ENCODE measurements at places on chromosomes 16 and 17. TPM values are rescaled to one million over a fixed set of nuclear protein-coding genes. Genes with fewer than 3 reads are reported as not detected.

CD300A gene
- 2.7 TPM for total RNA-seq

DNA sequence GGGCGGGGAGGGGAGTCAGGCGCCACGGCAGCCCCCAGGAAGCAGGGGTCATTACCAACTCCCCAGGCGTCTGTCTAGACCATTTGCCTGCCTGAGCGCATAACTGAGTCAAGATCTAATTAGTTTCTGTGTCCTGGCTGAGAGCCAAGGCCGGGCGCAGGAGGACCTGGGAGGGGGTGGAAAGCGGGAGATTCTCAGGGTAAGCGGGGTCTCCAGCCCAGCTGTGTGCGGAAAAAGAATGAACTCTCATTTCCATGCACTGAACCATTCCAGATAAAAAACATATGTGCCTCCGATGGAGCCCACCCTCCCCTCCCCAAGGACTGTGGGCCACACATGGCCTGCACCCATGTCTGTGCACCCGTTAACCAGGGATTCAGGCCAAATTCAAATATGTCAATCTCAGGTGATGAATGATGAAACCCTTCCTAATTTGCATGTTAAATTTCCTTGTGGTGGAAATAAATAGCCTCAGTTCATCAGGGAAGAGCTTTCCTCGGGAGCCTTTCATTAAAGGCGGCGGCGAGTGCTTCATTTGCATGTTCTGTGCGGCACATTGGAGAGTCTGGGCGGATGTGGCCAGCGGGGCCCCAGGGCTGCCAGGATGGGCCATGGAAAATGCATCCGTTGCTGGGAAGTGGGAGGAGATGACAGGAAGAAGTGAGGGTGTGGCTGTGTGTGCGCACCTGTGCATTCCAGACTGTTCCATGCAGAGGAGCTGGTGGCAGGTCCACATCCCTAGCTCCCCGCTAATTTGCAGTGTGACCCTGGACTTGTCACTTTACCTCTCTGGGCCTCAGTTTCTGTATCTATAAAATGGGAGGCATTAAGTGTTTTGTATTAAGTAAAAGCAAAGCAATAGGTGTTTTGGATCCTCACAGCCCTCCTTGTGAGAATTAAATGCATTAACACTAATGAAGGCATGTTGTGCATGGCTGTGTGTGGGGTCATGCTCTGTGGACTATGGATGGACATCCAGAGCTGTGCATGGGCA lies 151.1 kb downstream of the SDK2 start:
- DNase-seq: peak; percentile 49

DNA sequence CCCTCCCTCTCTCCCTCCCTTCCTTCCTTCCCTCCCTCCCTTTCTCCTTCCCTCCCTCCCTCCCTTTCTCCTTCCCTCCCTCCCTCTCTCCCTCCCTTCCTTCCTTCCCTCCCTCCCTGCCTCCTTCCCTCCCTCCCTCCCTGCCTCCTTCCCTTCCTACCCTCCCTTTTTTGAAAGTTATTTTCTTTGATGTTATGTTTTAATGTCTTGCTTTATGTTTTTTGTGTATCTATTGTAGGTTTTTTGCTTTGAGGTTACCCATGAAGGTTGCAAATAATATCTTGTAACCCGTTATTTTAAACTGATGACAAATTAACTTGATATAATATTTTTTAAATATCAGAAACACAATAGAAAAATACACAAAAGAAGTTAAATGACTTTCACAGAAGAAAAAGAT lies 96.2 kb downstream of the SSH2 start:
- DNase-seq: no peak

KRT34 gene
- not detected for total RNA-seq

KRT40 gene
- total RNA-seq: not detected

TBC1D3H gene
- total RNA-seq: not detected

All from urinary bladder (tissue), 4 donors.